ENCODE measurements at places on chromosomes 2 and 18.

- DNase-seq = no peak
These were observed 1516.1 kb downstream of the RPIA start for GRCh38 chr2:90207454-90208058.

- DNase-seq = no peak
These were observed 17.3 kb upstream of the GTF2A1L start for GRCh38 chr2:48600204-48600813.

- DNase-seq = no peak
These were observed 152.3 kb downstream of the KCNE4 start for GRCh38 chr2:223203971-223204929.

GRCh38 chr18:58682429-58683069 lies 11.3 kb downstream of the MALT1 start:
- no peak for DNase-seq

DNA sequence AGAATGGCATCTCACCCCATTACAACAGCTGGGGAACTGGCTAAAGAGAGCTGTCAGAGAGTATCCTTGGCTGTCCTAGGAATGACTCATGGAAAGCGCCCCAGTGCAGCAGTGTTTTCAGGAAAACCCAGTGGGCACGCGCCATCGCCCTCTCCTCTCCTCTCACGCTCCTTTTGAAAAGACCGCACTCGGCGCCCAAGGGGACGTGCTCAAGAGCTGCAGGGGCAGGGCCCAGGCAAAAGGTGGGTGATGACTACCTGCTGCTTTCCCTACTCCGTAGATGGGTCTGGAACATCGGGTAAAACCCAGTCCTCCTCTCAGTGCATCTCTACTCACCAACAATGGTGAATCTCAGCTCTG lies 68.1 kb downstream of the EMILIN2 start:
- no peak for DNase-seq

- DNase-seq = no peak
These were observed 48.3 kb downstream of the TNS1 start for GRCh38 chr2:217954469-217954868.

DNA sequence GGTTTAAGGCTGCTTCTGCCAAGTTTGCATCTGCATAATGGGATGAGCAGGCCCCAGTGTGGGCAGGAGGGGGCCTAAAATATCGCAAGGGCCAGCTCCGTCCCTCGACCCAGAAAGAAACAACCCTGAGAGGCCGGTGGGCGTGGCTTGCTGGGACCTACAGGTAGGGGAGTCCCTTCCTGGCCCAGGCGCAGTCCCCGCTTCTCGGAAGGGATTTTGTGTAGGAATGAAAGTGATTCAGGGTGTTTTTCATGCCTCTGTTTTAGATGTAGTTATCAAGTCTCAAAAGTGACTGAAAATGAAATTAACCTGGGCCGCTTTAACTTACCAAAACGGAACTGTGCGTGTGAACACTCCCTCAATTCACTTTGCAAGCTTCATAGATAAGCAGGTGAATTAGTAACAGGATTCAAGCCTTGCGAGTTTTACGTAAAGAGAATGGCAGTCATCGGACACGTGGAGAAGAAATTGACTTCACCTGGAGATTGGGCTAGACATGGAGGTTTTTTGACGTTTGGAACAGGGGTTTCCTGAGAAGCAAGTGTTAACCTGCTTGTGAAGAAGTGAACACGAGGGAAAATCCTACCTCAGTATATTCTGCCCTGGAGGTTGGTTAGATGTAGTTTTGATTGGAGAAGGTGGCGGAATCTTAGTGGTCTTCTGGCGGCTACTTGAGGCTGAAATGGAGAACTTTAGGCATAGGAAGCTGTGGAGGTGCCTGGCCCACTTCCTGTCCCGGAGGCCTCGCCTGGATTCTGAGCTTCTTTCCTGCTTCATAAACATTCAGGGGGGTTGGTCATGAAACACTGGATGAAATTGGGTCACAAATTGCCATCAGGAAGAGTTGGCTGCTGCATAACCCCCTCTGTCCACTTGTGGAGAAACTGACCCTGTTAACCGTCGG lies 1.7 kb downstream of the NCK2 start:
- DNase-seq = peak; percentile 68

DNA sequence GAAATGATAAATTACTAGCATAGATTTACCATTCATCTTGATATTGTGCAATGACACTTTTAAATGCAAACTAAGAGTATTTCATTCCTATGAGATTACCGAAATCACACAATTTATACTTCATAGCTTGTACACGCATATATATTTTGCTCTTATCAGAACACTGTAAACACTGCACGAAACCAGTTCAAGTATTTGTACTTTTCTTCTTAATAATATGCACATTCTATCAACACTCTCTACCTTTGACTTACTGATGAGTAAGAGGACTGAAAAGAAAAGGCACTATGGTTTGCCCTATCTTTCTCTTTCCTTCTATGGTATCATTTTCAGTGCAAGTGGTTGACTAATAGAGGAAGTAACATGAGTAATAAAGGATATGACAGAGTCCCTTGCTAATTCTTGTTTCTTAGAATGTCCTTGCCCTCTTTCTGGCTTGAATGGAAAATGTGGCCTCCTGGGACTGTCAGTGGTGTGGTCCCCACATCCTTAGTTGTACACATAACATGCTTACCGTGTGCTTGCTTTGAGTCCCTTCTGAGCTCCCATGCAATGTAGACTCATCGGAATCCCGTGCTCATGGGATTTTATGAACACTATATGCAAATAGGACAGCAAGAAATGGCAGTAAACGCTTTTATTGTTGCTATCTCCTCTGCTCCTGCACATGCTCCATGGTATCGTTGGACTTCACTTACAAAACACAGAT lies 363.5 kb upstream of the TNP1 start:
- no peak for DNase-seq

- DNase-seq = no peak
These were observed 128.1 kb upstream of the HDAC4 start for GRCh38 chr2:239528883-239529282.

All from T-helper 22 cell (primary cell).